NCI-H460 (cell line): ENCODE measurements at places on chromosomes 6 and 20.
A peak's percentile ranks its signal among the peaks of the same experiment; 100 is the strongest.

DNA sequence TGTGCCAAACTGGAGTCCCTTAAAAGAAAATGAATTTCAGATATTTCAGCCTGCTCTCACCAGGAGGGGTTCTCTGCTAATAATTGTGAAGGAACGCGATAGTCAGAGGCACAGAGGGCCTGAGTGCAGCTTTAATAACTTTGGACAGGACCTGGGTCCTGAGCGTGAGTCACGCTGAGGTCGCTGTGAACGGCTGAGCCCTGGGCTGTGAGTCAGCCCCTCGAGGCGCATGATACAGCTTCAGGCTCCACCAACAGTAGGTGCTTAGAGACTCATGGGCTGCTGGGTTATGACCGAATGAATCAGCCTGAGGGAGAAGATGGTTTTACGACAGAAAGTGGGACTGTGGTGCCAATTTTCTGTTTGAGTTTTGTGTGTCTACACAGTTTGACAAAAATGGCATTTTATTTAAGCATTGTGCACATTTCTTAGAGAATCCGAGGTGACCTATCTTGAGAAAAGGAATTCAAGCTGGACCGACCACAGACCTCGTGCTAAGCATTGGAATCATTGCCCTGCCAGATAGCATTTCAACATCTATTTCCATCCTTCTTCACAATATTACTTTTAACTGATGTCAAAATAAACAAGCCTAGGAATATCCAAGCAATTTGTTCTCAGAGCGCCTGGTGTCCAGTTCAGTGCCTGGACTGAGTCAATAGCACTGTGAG, 183.0 kb downstream of the THBS2 start:
- peak; percentile 65 for DNase-seq

DNA sequence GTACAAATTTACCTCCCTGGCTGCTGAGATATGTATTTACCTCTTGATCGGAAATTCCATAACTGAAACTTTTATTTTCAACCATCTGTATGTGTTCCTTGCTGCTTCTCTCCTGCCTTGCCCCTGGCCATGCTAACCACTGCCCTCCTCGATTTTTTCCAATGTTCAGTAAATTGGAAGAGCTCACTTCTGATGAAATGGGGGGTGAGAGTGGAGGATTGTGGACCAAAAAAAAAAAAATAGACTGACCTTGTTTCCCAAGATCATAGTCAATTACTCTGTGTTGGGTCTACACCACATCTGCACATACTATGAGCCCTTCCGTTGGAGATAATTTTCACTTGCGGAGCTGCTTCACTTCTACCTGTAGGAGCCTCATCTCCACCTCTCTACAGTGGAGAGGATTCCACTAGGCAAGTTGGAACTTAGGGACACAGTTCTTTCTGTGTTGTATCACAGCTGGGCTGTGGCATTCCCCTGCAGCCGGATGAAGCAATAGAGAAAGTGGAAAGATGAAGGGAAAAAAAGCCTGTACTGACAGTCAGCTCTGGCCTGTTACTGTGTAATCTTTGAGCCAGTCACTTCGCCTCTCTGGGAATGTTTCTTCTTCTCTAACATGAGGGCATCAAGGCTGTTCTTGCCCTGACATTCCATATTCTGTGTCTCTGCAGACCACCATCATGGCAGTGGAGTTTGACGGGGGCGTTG, 1.6 kb downstream of the PSMB9 start:
- DNase-seq = no peak

DNA sequence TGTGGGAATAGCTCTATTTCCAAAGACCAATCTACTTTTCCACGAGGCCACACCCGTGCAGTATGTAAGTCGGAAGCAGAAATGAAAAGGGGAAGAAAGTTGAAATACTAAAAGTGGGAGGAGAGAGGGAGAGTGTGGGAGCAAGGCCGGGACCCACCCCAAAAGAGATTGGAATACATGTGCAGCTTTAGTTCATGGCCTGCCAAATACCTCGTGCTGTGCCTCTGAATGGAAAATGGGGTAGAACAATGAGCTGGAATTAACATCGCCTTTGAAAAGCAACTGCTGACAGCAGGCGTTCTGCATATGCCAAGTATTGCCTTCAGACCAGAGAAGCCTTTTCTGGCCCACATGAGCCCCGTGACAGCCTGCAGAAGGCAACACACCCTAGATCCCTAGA, 155.6 kb downstream of the CD83 start:
- DNase-seq = no peak

DNA sequence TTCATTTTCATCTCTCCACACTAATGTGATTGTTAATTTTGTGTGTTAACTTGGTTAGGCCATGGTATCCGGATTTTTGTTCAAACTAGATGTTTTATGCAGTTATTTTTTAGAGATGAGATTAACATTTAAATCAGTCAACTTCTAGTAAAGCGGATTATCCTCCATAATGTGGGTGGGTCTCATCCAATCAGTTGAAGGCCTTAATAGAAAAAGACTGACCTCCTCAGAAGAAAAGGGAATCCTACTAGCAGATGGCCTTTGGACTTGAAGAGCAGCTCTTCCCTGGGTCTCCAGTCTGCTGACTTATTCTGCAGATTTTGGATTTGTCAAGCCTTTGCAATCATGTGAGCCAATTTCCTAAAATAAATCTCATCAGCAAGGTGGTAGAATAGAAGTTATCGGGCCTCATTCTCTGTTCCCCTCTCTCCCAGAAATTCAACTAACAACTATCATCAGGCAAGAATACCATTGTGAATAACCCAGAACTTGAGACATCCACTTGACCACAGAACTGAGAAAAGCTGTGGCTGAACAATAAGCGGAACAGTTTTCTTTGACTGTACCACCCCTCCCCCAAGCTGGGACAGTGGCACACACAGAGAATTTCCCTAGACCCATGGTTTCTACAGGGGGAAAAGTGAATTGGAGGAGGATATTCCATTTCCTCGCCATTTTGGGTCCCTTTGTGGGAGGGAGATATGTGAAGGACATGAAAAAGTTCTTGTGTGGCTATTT, 323.0 kb downstream of the UTRN start:
- no peak for DNase-seq

GRCh38 chr6:30861257-30862048, 22.9 kb upstream of the DDR1 start:
- DNase-seq = no peak

- DNase-seq = no peak
Observed at GRCh38 chr20:24420567-24420966, 48.9 kb upstream of the SYNDIG1 start.

- no peak for DNase-seq
Observed at GRCh38 chr6:18395856-18396197, 8.7 kb downstream of the RNF144B start.

- DNase-seq = no peak
Observed at GRCh38 chr20:24491041-24491756, 21.8 kb downstream of the SYNDIG1 start.

DNA sequence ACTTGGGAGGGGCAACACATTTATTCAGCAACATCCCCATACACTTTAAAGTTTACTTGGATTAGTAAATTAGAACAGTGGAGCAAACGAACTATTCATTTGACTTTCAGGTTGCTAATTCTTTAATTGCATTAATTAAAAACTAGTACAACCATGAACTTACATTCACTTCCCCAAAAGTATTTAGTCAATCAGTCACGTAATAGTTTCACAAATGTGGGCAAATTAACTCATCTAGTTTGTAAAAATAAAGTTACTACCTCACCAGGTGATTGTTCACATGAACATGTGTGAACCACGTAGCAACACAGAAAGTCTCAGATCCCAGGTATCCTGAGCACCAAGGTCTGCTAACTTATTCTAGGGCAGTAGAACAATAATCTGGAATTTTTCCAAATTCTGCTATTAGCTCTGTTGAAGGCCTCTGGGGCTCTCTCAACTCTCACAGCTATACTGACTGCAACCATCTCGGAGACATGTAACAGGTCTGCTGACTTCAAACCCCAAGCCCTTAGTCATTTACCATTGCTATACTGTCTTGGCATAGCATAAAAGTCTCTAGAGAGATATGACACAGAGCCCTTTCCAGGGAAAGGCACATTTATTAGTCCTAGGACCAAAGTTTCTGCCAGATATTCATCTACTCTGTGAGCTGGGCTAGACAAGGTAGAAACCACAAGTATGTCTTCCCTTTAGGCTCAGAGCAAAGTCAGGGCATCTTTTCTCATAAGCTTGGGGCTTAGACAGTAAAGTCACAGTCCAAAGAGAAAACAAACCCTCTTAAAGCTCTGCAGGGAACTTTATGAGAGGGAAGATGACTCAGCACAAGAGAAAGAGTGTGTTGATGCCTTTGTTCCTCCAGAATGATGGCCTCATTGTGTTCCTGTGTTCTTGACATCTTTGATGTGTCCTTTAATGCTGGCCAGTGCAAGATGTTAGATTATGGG, 50.9 kb upstream of the CCDC28A start:
- peak; percentile 13 for DNase-seq

- peak; percentile 40 for DNase-seq
Observed at GRCh38 chr6:38973178-38974057, 75.2 kb upstream of the GLP1R start.

- DNase-seq = no peak
Observed at GRCh38 chr20:33883164-33883563, 72.0 kb downstream of the CHMP4B start.

DNA sequence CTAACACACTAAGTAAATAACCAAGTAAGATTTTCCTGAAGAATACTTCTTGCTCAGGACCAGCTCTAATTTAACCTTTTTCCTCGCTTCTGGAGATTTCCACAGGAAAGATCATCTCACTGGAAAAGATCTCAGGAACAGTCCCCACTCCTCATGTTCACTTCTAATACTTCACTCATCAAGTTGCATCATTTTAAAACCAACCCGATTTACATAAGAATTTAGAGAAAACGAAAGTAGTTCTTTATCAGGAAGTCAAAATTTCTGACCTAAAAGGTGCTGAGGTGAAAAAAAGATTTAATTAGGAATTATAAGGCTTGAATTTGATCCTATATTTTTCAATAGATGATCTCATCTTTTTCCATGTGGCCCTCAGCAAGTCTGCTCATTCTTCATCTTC, 46.6 kb upstream of the PKHD1 start:
- no peak for DNase-seq

DNA sequence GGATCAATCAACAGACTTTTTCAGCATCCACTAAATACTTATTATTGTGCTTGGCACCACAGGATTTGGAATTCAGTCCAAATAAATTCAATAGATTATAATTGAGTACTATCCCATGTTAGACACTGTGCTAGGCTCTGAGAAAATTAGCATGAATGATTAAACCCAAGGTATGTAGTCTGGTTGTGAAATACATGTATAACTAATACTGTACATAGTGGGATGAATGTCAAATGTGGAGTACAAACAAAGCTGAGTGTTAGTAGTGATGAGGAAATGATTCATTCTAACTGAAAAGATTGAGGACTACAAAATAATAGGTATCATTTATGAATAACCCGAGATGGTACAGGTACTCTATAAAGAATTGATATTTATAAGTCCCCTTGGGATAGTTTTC, 111.9 kb upstream of the FLRT3 start:
- DNase-seq = no peak

DNA sequence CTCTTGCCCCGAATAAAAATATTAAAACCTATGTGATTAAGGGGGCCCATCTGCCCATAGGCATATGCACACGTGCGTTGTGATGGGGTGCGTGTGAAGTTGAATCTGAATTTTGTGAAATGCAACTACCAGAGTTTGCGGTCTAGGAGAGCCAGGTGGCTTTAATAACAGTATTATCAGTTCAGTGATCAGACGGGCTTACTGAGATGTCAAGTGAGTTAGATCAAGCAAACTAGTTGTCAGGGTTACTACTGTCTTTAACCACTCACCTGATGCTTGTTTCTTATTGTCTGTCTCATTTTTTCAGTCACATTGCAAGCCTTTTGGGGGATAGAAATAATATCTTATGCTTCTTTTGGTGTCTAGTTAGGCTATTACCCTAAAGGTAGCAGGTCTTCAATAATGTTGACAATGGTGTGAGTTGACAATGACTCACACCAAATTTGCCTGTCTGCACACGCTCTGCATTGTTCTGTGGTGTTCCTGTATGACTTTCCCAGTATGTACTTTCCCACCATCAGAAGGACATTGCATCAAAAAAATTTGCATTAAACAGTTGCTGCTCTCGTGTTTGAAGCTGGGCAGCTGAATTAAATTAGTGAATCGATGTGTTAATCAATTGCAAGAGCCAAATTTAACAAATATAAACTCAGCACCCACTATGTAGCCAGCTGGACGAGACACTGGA, 103.1 kb upstream of the NAA20 start:
- DNase-seq = no peak

GRCh38 chr6:158040051-158040803, 58.6 kb downstream of the SYNJ2 start:
- peak; percentile 17 for DNase-seq

DNA sequence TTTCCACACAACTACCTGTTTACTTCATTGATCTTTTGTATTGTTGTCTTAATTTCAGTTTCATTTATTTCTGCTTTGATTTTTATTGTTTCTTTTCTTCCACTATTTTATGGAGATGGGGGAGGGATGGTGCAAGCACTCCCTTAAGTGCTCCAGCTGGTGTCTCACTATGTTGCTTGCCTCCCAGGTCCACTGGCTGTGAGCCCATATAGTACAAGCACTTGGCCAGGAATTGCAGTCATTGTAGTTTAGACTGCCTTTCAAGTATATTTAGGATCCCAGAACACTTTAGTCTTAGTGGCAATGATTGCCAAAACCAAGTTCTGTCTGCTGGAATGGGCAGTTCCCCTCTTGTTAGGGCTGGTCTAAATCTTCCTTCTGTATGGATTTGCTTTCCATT, 34.9 kb upstream of the MAN1A1 start:
- DNase-seq = no peak

DNA sequence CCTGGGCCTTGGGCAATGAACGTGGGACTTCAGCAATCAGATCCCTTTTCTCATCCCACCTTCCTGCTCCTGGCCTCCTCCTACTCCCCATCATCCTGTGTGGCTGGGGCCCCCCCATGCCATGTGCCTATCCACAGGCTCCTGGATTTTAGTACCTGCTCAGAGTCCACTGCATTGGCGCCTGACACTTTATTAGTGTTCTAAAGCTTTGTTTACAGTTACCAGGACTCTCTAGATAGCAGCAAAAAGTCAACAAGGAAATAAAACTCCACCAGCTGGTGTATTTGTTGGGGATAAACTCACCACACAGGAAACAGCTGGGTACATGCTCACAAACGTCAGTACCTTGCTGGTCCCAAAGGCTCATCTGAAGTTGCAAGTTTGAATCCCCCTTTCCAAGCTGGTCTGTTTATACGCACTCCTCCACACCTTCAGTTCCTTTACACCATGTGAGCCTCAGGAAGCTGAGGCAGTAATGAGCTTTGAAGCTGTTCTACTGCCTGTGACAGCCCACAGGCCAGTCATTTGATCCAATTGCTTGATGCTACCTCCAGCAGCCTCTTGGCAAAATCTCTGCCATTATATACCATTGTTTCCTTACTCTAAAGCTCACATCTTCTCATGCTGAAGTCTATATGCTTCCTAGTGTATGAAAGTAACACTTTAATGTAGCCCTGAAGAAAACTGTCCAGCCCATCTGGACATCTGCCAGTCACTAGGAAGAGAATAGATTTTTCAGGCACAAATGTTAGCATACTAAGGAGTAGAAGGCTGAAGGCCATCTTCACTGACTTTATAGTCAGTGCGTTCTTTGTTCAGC, 76.6 kb downstream of the ANKEF1 start:
- DNase-seq = no peak

GRCh38 chr20:32218156-32218900, 10.6 kb downstream of the POFUT1 start:
- no peak for DNase-seq
